Activated CD4-positive, alpha-beta T cell treated with anti-CD3 and anti-CD28 coated beads for 24 hours (primary cell): ENCODE measurements at places on chromosomes 11 and 22.

DNA sequence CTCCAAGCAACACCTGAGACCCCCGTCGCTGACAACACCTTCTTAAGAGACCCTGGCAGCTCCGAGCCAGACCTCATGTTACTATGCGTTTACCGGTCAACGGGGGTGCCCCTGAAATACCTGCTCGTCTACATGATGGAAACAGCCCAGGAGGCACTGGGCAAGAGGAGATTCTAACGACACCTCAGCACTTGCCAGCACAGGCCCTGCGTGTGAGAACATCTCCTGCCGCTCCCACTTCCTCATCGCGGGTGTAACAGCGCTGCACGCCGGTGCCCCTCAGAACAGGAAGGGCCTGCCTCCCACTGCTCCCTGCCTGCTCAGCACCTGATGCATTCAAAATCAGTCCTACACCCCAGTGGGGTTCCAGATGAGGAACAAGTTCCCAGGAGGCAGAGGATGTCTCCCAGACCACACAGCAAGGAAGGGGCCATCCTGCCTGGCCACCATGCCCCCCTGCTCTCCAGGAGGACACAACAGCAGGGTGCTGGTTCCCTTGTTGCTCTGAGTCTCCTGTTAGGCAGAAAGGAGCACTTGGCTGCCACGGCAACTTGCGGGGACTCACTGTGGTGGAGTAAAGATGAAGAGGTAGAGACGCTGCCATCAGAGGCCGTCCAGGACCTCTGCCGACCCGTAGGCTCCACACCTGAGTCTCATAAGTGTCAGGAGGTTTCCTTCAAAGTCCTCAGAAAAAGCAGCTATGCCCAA is 2.1 kb downstream of the TOLLIP start:
- DNase-seq, result no peak

DNA sequence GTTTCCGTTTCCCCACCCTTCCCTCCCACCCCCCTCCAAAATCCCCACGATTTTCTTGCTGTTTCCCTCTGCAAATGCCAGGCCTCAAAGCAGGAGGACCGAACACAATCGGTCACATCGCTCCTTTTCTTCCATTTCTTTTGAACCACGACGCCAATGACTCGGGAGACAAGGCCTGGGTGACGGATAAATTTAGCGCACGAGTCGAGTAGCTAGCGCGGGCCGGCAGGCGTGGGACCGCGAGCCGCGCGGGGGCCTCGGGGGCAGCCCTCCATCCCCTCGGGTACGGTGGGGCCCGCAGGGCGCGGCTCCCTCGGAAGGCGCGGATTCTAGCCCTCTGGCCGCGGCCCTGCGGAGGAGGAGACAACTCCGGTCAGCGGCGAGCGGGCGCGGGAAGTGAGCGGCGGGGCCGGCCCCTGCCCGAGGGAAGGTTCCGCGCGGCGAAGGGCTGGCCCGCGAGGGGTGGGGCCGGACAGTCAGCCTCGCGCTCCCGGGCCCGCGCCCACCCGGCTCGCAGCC is 414 bp downstream of the JOSD1 start:
- DNase-seq, result no peak

DNA sequence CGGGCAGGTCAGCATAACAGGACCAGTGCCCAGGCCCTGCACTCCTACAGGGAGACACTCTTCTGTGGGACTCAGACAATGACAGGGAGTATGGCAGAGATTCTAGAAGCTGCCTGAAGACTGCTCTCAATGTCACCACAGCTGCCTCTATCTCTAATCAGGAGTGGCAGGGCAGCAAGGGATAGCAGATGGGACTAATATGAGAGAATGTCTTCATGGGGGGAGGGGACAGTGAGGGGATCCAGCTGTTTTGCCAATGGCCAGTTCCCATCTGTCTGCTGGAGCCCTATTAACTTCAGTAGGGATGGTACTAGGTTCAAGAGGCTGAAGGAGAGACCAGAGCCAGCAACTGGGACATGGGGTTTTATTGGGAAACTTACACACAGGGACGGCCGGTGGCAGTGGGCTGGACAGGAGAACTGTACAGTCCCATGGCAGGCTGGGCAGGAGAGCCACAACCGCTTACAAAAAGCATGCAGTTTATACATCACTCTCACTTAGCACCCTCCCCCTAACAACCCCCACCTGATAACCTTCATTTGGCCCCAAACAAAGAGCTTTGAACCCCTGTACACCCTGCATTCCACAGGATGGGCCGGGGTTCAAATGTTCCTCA is 2.5 kb upstream of the CD82 start:
- DNase-seq, result no peak

- DNase-seq, result no peak
Observed at GRCh38 chr11:113188371-113188834, 126.0 kb upstream of the TTC12 start.

- DNase-seq, result no peak
Observed at GRCh38 chr11:28168718-28169117, 60.5 kb downstream of the METTL15 start.

DNA sequence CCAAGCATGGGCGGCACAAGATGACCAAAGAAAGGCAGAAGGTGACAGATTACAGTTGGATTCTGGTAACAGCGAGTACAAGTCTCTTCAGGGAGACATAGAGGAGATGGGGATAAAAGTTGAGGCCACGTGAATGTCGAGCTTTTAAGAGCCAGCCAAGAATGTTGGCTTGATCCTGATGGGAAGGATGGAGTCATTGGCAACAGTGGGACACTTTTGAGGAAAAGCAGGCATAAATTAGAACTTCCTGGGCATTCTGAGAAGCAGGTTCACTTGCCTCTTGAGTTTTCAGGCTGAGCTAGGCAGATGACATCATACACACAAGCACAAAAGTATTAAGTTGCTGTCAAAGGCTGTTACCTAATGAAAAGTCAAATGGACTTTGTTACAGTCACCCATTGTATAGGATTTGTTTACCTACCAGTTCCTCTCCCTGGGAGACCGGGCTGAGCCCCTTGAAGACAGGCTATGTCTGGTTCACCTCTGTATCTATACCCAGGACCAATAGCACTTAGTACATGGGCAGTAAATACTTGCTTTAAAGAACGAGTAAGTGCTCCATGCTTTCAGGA is 41.1 kb downstream of the TNRC6B start:
- DNase-seq, result no peak

GRCh38 chr22:50262460-50262911 is 1.0 kb upstream of the MAPK12 start:
- no peak for DNase-seq
